ENCODE measurements at places on chromosomes 12 and 14.

- peak; percentile 53 for DNase-seq
Measured at GRCh38 chr12:89353823-89354611, 1.7 kb upstream of the DUSP6 start.

GRCh38 chr12:32257695-32258496 is 141.5 kb upstream of the FGD4 start:
- DNase-seq = no peak

DNA sequence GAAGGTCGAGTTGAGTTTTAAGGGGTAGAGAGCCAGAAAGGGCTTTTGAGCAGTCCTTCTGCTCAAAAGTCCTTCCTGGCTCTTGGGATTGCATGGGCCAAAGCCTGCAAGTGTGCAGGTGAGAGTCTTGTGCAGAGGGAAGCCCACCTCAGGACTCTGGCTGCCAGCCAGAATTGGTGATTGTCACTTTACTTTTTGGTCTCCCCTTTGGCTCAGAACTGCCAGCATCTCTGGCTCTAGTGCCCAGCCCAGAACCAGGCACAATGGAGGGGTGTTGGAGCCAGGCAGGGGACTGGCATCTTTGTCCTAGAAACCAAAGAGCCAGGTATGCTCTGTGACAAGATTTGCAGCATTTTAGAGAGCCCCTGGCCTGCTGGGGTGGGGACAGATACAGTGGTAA is 23.5 kb downstream of the FAM222A start:
- no peak for DNase-seq

- DNase-seq = no peak
Measured at GRCh38 chr14:101006008-101006407, 102.5 kb upstream of the RTL1 start.

DNA sequence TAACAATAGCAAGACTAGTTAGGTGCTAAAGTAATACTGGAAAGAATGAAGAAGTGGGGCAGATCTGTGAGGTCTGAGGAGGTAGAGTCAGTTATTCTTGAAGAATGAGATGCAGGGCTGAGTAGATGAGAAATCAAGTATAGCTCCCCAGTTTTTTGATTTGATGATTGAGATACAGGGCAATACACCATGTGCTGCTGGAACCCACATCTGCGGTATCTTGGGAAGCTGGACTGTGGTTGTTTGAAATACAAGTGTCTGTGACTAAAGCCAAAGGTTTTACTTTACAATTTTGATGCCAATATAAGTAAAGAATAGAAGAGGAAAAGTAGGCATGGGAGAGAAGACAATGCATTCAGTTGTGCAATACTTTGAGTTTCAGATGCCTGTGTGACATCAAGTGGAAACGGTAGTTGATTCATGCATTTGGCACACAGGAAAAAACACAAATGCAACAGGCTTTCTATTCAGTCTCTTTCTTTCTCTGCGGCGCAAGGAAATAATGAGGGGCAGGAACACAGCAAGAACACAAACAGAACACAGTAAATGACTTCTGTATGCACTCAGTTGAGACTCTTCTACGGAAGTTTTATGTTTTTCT is 190.2 kb upstream of the SLC38A2 start:
- DNase-seq = no peak
